ENCODE measurements at places on chromosomes 5 and 9.

DNA sequence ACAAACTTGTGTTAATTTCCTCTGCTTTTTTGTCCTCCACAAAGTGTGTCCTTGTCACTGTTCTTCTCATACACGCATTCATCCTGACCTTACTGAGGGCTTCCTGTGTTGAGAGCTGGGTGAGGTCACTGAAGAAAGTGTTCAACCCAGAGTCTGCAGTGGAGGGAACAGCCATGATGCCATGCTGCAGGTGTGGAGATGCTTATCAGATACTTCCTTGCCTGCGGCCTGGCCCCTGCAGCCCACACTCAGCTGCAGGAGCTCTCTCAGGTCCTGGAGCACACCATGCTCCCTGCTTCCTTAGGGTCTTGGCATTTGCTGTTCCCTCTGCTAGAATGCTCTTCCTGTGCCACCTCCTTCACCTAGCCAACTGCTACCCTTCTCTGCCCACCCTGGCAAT is 108.1 kb upstream of the SPRY4 start:
- DNase-seq: no peak

DNA sequence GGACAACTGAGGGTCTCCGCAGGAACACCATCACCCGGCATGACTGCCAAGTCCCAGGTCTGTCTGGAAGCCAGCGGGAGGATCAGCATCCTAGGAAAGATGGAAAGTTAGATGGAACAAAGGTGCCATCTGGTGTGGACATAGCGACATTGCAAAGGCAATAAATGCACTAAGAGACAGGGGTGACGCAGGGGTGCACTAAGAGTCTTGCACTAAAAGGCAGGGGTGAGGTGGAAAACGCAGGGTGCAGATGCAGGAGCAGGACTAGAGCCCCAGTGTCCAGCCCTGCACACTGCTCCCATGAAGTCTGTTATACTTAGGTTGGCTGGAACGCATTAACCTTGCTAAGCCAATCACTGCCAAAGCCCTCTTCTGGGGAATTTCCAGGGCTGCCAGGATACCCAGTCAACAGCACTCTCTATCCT is 15.5 kb downstream of the ATOX1 start:
- DNase-seq: no peak

DNA sequence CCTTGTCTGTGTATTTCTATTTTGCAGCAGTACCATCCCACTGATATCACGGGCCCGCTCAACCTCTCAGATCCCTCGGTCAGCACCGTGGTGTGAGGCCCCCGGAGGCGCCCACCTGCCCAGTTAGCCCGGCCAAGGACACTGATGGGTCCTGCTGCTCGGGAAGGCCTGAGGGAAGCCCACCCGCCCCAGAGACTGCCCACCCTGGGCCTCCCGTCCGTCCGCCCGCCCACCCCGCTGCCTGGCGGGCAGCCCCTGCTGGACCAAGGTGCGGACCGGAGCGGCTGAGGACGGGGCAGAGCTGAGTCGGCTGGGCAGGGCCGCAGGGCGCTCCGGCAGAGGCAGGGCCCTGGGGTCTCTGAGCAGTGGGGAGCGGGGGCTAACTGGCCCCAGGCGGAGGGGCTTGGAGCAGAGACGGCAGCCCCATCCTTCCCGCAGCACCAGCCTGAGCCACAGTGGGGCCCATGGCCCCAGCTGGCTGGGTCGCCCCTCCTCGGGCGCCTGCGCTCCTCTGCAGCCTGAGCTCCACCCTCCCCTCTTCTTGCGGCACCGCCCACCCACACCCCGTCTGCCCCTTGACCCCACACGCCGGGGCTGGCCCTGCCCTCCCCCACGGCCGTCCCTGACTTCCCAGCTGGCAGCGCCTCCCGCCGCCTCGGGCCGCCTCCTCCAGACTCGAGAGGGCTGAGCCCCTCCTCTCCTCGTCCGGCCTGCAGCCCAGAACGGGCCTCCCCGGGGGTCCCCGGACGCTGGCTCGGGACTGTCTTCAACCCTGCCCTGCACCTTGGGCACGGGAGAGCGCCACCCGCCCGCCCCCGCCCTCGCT is 1.9 kb downstream of the LRRC26 start:
- no peak for DNase-seq

DNA sequence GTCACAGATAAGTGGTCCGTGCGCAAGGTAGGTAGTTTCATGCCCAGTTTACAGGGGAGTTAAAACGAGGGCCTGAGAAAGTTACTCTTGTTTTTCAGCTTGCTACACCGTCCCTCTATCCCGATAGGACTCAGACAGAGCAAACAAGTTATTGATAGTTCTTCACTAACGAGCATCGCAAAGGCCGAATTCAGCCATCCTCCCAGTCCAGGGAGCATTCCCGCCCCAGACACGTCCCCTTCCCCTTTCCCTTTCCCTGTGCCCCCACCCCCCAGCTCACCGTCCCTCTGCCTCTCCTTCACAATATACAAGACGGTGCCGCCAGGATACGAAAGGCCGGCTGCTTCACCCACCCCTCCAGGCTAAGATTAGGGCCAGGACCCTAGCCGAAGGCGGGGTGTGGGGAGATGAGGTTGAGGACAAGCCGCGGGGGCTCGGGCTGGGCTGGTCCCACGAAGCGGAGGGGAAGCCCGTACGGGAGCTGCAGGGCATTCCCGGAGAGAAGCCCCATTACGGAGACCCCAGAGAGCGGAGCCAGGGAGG is 599 bp downstream of the KIAA1191 start:
- no peak for DNase-seq

GRCh38 chr9:77598524-77598923 is 49.6 kb downstream of the GNA14 start:
- DNase-seq: no peak
